ENCODE measurements at places on chromosomes 1 and 21. TPM values are rescaled to one million over a fixed set of nuclear protein-coding genes. Genes with fewer than 3 reads are reported as not detected.

GRCh38 chr1:5992814-5993555, 760 bp upstream of the NPHP4 start:
- H3K27me3 ChIP-seq = no peaks in the 10 kb centered on the region
- peak; percentile 59 for DNase-seq
- no peaks in the 10 kb centered on the region for H3K4me1 ChIP-seq
- H3K27ac ChIP-seq = no peak overlapping the region

FAM131C gene
- total RNA-seq = not detected

- H3K27ac ChIP-seq = no peak overlapping the region
- H3K27me3 ChIP-seq = no peaks in the 10 kb centered on the region
- no peaks in the 10 kb centered on the region for H3K4me1 ChIP-seq
- no peaks in the 10 kb centered on the region for H3K36me3 ChIP-seq
- H3K4me3 ChIP-seq = no peak overlapping the region
These were observed 9.4 kb upstream of the HENMT1 start for GRCh38 chr1:108670131-108670773.

DNA sequence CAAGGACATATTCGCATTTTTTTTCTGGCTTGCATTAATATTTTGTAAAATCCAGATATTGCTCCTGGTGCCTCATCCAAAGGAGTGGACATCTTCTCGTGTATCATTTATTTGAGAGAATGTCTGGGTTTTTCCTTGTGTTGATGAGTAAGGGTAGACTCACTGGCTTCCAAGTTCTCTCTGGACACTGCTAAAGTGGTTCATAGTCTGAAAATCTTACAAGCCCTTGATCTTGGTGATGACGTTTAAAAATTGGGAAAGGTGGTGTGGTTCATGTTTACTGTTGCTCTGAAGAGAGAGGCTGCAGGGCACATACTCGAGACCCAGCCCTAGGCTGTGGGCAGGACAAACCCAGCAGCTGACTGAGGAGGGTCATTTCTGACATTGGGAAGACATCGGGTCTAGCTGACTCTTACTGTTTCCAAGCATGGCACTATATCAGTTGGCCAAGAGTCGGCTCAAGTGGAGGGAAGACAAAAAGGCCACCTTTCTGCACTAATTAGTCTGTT, 296.2 kb downstream of the LMX1A start:
- H3K4me1 ChIP-seq = no peaks in the 10 kb centered on the region
- H3K36me3 ChIP-seq = no peaks in the 10 kb centered on the region
- no peak for DNase-seq
- no peak overlapping the region for H3K27ac ChIP-seq
- H3K27me3 ChIP-seq = no peaks in the 10 kb centered on the region

- no peaks in the 10 kb centered on the region for H3K4me1 ChIP-seq
- no peaks in the 10 kb centered on the region for H3K36me3 ChIP-seq
- no peak overlapping the region for H3K4me3 ChIP-seq
- H3K27me3 ChIP-seq = no peaks in the 10 kb centered on the region
These were observed 11.8 kb upstream of the AMIGO1 start for GRCh38 chr1:109521002-109521951.

GCSAML gene
- not detected for total RNA-seq

DNA sequence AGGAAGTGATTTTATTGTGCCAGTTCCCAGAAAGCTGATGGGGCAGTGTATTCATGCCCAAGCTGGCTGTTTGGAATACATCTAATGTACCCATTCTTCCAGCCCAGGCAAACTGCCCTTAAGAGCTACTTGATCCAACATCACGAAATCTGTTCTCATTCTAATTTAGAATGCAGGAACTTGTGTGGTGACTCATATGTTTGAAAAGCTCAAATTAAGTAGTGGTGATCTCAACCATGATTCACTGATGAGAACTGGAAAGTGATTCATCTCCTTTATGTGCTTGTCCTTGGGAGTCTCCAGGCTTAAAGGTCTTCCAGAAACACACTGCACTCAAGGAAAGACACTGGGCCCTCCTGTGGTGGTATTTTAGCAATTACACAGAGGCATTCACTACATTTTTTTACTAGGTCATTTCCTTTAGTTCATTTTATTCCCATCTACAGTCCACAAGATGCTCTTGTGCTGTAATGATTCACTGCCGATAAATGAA, 65.4 kb downstream of the RPE65 start:
- H3K36me3 ChIP-seq = no peaks in the 10 kb centered on the region
- no peak for DNase-seq
- H3K4me3 ChIP-seq = no peak overlapping the region
- no peaks in the 10 kb centered on the region for H3K27me3 ChIP-seq
- no peak overlapping the region for H3K27ac ChIP-seq

DNA sequence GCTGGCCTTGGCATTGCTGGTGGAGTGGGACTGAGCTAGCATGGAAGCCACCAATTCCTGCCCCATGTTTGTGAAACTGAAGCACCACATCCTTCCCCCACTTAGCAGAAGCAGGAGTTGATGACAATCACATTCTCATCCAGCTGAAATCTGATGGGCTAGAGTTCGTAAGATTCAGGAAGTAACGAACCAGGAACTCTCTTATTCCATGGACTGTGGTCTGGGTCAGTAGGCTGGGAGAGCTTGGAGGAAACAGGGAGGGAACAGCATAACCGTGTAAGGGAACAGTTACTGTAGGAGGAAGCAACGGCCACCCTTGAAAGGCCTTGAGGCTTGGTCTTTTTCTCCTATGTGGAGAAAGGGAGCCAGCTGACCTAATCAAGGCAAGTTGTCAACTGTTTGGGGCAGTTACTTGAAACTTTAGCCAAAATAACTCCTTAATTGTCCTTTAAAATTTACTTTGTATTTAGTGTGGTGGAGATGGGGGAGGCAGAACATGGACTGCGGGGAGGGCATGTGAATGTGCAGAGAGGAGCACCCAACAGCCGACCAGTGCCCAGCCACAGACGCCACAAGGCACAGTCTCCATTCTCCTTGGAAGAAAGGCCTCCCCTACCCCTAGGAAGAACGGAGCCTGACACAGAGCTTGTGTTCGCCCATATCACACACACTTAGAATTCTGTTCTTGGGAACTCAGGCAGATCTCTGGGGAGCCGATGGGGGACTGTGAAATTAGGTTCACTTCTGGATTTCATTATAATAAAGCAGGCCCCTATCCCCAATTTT, 2.0 kb upstream of the COQ8A start:
- H3K36me3 ChIP-seq = no peaks in the 10 kb centered on the region
- peaks cover 32% of the 10 kb centered on the region for H3K4me1 ChIP-seq
- H3K4me3 ChIP-seq = no peak overlapping the region
- no peaks in the 10 kb centered on the region for H3K27me3 ChIP-seq

DNA sequence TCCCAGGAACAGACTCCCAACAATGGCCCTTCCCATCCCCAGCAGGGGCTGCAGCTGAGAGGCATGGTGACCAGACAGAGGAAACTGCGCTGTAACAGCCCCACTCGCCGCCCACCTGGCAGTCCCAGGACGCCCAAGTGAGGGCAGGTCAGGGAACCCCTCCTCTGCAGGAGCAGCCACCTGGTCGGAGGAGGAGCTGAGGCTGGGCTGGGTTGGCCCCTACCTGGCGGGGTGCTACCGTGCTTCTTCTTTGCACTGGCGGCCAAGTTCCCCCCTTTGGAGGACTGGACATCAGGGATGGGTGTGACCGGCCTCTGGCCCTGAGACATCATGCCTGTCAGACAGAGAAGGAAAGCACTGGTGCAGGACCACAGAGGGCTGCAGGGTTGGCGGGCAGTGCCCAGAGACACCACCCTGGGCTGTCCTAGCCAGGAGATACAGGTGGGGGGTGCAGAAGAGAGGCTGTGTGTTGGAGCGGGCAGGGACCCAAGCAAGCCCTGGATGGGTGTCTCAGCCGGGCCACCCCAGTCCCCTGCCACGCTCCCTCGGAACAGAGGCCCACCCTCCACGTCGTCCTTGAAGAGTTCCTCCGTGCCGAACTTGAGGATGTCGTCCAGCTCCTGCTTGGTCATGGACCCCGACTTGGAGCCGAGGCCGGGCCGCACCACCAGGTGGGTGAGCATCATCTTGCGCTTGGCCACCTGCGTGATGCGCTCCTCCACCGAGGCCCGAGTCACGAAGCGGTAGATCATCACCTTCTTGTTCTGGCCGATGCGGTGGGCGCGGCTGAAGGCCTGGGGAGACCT, 51.6 kb downstream of the CHD5 start:
- DNase-seq = peak; percentile 15
- no peaks in the 10 kb centered on the region for H3K36me3 ChIP-seq
- H3K27me3 ChIP-seq = no peaks in the 10 kb centered on the region
- no peaks in the 10 kb centered on the region for H3K4me1 ChIP-seq

FHAD1 gene
- total RNA-seq = 0.12 TPM

AMY2B gene
- total RNA-seq = 4.3 TPM

GRCh38 chr1:53115403-53116306, 26.8 kb downstream of the SLC1A7 start:
- H3K36me3 ChIP-seq = no peaks in the 10 kb centered on the region
- peaks cover 21% of the 10 kb centered on the region for H3K4me1 ChIP-seq
- no peak overlapping the region for H3K4me3 ChIP-seq
- no peak overlapping the region for H3K27ac ChIP-seq
- no peaks in the 10 kb centered on the region for H3K27me3 ChIP-seq
- DNase-seq = no peak

DNA sequence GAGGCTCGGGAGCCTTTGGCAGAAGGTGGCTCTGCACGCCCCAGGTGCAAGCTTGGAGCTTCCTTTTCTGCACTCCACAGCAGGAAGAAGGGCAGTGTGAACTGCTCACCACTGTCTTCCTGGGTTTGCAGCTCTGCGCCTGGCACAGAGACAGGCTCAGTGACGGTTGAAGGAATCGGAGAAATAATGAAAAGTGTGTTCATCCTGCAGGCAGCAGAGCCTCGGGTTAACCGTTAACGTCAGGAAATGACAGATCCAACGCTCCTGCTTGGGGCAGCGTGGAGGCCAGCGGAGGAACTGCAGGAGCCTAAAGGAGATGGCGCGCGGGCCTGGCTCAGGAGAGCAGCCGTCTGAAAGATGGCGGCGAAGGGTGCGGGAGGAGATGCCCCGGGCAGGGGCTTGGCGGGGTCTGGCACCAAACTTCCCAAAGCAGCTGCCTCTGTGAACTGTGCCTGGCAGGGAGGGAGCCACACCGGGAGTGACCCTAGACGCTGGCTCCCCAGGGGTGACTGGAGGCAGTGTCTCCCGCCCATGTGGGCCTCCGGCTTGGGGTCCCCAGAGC, 10.9 kb upstream of the SAMD11 start:
- H3K4me3 ChIP-seq = no peak overlapping the region
- peak; percentile 23 for DNase-seq
- H3K27me3 ChIP-seq = no peaks in the 10 kb centered on the region
- H3K36me3 ChIP-seq = no peaks in the 10 kb centered on the region
- no peaks in the 10 kb centered on the region for H3K4me1 ChIP-seq

GRCh38 chr1:44366371-44366975, 11.4 kb upstream of the ERI3 start:
- H3K27me3 ChIP-seq = no peaks in the 10 kb centered on the region
- no peaks in the 10 kb centered on the region for H3K4me1 ChIP-seq
- H3K27ac ChIP-seq = no peak overlapping the region
- no peak for DNase-seq

DNA sequence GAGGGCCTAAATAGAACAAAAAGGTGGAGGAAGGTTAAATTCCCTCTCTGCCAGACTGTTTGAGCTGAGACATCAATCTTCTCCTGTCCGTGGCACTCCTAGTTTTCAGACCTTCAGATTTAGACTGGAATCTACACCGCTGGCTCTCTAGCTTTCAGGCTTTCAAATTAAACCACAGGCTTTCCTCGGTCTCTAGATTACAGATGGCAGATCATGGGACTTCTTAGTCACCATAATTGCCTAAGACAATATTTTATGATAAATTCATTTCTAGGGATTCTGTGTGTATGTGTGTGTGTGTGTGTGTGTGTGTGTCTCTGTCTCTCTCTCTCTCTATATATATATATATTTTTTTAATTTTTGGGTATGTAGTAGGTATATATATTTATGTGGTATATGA, 428.7 kb downstream of the PLA2G4A start:
- DNase-seq = no peak
- H3K4me1 ChIP-seq = no peaks in the 10 kb centered on the region
- H3K27me3 ChIP-seq = no peaks in the 10 kb centered on the region
- no peak overlapping the region for H3K27ac ChIP-seq

FMO4 gene
- total RNA-seq = 12.8 TPM

DNA sequence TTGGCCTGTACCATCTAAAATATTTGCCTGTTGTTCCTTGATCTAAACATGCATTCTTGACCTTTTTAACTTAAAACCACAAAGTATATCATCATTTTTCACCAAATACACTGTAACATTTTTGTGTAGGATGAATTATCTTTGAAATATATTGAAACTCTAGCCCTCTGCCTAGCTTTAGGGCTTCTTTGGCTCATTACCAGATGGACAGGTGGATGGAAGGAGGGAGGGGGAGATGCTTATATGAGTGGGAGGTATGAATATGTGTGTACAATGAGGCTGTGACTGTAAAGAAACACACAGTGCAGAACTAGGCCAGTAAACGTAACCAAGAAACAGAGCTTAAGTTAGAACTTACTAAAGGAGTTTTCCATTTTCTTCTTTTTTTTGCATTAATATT, 118.5 kb downstream of the ESRRG start:
- no peak for DNase-seq
- H3K4me1 ChIP-seq = no peaks in the 10 kb centered on the region
- no peaks in the 10 kb centered on the region for H3K36me3 ChIP-seq
- no peak overlapping the region for H3K4me3 ChIP-seq

DNA sequence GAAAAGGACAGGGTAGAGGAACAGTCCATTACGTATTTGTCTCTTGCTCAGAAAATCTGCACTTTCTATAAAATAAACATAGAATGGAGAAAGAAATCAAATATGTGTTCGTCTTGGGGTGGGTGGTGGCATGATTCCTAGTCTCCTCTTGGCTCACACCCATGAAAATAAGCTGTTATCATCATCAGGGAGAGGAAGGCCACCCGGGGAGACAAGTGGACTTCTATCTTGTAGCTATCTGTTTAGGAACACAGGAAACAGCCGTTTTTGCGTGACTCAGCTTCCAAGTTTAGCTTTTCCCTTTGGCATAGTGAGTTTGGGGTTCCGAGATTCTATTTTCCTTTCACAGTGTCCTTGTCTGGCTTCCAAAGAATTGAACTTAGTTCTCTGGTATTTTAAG, 622.3 kb downstream of the PTPRU start:
- no peak overlapping the region for H3K27ac ChIP-seq
- no peaks in the 10 kb centered on the region for H3K27me3 ChIP-seq
- H3K4me1 ChIP-seq = no peaks in the 10 kb centered on the region
- H3K4me3 ChIP-seq = no peak overlapping the region

PLPPR4 gene
- 0.18 TPM for total RNA-seq

- H3K27ac ChIP-seq = peak overlapping the region; percentile 19
- no peak overlapping the region for H3K4me3 ChIP-seq
- DNase-seq = no peak
- no peaks in the 10 kb centered on the region for H3K27me3 ChIP-seq
These were observed 16.8 kb downstream of the PTPRC start for GRCh38 chr1:198655459-198656121.

- H3K4me1 ChIP-seq = no peaks in the 10 kb centered on the region
- no peaks in the 10 kb centered on the region for H3K36me3 ChIP-seq
- no peak overlapping the region for H3K27ac ChIP-seq
- DNase-seq = no peak
- no peaks in the 10 kb centered on the region for H3K27me3 ChIP-seq
- no peak overlapping the region for H3K4me3 ChIP-seq
These were observed 473.5 kb downstream of the PTPRC start for GRCh38 chr1:199112365-199112764.

Data from right lobe of liver (tissue), 6 donors.